ENCODE measurements at places on chromosomes 6 and 20. TPM values are rescaled to one million over a fixed set of nuclear protein-coding genes. Genes with fewer than 3 reads are reported as not detected.

The GGTLC1 gene
- total RNA-seq = not detected

DNA sequence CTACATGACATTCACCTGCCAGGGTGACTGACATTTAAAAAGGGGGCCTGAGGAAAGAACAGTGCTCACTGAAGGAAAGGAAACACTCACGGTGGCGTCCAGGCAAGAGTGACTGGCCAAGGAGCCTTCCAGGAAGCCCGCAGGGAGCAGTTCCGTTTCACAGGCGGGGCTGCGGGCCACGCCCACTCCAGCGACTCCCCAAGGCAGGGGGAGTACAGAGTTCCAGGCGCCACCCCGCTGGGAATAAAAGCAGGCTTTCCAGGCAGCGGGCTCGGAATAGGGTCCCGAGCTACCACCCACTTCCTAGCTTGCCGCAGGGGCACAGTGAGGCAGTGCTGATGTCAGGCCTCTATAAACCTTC, 34.2 kb downstream of the PKIG start:
- DNase-seq = no peak

DNA sequence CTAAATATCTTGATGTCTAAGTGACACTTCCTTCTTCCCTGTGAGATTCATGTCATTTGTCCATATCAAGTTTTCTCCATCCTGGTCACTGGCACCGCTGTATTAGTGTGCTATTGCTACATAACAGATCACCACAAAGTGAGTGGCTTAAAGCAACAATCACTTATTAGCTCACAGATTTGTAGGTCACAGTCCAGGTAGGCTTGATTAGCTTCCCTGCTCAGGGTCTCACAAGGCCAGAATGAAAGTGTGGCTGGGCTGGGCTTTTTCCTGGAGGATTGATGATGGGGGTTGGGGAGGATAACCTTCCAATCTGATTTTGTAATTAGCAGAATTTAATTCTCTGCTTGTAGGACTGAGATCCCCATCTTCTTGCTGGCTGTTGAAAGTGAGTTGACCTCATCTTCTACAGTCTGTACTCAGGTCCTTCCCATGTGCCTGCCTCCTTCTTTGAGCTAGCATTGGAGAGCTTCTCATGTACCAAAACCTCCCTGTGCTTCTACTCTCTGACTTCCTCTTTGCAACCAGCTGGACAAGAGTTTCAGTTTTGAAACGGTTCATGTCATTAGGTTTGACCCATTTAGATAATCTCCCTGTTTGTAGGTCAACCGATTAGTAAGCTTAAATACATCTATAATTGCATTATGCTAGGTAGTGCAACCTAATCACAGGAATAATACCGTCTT, 152.4 kb upstream of the MAN1A1 start:
- DNase-seq = no peak

DNA sequence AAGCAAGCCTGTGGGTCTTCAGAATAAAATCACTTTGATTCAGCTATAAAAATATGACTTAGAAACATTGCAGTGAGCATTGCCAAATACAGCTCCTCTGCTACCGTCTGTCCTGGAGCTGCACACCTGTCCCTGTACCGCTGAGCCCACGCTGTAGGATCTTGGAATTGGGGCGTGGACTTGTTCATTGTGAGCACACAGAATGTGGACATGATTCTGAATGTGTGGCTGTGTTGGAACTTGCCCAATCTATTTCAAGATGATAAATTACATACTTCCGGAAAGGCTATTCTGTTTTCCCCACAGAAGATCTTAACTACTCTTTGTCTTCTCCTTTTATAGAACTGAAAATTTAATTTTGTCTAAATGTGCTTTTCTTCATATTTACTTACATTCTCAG, 107.3 kb downstream of the UST start:
- no peak for DNase-seq

- DNase-seq = no peak
These were observed 129.3 kb downstream of the KLHL32 start for GRCh38 chr6:97053643-97054411.

DNA sequence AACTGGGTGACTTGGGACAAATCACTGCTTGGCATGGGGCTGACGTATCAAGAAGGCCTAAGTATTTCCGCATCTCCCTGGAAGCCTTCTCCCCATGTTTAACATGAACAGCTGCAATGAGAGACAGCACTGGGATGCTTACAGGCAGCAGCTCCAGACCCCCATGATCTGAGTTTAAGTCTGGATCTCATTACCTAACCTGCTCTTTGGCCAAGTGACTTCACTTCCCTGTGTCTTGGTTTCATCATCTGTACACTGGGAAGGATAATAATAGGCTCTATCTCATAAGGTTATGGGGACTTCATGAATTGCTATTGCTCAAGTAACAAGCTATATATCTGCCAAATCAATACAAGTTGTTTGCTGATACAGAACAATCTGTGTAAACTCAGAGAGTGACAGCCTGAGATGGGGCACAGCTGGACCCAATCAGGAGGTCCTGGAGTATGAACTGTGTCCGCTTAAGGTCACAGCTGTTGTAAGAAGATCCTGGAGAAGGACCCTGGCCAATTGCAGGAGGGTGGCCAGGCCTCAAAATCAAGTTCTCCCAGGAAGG, 56.0 kb downstream of the TGM2 start:
- no peak for DNase-seq

All from glomerular endothelial cell (primary cell).